ENCODE measurements at places on chromosomes 13 and 19.

- DNase-seq: no peak
Measured at GRCh38 chr19:50555450-50556281, 12.6 kb downstream of the LRRC4B start.

- DNase-seq: no peak
Measured at GRCh38 chr19:17323300-17323963, 11.2 kb downstream of the ANO8 start.

GRCh38 chr13:30429721-30430694, 7.7 kb downstream of the UBE2L5 start:
- DNase-seq: no peak

DNA sequence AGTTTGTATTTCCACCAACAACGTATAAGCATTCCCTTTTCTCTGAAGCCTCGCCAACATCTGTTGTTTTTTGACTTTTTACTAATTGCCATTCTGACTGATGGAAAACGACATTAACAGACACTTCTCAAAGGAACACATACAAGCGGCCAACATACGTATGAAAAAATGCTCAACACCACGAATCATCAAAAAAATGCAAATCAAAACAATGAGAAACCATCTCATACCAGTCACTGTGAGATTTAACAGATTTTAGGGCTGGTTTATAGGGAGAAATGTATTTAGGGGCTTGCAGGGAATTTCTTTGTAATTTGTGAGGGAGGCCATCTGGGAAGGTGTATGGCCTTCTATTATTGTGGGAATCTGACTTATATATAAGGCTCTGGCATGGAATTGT, 2.8 kb upstream of the DZIP1 start:
- no peak for DNase-seq

DNA sequence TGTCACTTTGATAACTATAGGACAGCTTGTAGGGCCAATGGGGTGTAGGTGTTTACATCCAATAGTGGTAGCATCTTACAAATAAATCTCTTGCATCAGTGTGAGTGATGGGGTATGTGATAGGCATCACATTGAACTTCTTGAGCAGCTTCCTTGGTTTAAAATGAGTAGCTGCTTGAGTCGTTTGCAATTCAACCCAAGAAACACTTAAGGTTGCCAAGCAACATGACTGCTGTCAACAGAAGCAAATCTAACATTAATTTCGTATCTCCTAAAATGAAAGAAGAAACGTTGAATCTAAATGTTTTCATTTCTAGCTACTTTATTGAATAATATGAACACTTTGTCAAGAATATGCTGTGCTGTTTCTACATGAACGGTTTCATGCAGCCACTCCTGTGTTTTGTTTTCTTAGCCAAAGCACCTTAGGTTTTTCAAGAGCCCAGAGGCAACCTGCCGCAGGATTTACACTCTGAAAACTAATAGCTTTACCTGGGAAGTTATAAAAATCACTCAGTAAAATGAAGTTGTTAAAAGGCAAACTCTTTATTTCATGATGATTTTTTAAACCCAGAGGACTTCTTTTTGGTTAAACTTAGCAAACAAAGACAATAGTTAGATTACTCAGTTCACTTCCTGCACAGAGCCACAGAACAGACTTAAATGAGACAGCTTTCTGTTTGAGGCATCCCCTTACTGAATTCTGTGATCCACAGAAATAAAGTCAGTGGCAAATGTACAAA, 305.2 kb downstream of the MTUS2 start:
- DNase-seq: no peak

DNA sequence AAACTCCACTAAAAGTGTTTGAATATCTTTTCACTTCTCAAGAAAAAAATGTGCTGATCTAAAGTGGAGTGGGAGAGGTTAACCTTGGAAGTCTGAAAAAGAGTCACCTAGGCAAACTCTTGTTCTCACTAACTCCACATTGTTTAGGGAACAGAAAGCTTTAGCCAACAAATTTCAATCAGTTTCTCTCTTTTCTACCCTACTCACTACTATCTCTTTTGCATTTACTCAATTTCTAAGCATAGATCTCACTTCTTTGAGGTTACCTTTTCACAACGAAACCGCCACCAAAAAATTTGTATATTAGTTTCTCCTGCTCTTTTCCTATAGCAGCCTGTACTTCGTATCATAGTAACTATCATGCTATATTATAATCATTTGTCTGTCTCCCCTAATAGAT, 6.3 kb downstream of the NHLRC3 start:
- DNase-seq: no peak

- DNase-seq: no peak
Measured at GRCh38 chr19:35845215-35846037, 6.9 kb downstream of the NPHS1 start.

- DNase-seq: no peak
Measured at GRCh38 chr13:110961959-110962358, 47.1 kb upstream of the ANKRD10 start.

GRCh38 chr13:51255556-51255955, 33.4 kb downstream of the FAM124A start:
- DNase-seq: no peak

GRCh38 chr13:84903391-84903790, 895.8 kb downstream of the SLITRK6 start:
- DNase-seq: no peak

DNA sequence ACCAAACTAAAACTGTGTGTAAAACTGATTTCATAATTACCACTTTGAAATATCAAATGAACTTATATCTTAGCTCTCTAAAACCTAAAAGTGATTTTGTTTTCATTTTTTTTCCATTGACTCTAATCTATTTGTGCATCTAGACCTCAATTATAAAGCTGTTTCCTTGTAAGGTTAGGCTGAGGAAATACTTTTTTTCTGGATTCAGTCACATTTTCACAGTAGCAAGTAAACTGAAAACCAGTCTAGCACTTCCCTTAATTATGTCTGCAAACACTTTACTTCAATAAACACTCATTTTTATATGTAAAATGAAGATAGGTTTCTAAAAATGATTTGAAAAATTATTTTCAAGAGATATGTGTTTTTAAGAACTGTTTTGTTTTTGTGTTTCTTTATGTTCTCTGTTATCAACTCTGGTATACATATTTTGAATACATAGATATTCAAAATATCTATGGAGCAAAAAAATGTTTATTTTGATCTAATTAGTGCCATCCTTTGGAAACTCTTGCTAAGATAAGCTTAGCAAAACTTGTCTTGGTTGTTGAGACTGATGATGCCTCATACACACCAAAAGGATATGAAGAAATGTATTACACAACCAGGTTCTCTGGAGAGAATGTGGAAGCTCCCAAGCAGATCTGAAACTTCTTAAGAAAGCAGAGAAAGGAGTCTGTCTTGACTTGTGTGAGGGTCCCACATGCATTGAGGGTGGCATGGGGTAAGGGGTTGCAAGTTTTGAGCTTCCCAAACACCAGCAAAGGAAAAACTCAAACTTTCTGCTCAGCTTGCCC, 1887.4 kb downstream of the PCDH9 start:
- no peak for DNase-seq

GRCh38 chr19:5271145-5271544, 69.5 kb downstream of the PTPRS start:
- DNase-seq: no peak

DNA sequence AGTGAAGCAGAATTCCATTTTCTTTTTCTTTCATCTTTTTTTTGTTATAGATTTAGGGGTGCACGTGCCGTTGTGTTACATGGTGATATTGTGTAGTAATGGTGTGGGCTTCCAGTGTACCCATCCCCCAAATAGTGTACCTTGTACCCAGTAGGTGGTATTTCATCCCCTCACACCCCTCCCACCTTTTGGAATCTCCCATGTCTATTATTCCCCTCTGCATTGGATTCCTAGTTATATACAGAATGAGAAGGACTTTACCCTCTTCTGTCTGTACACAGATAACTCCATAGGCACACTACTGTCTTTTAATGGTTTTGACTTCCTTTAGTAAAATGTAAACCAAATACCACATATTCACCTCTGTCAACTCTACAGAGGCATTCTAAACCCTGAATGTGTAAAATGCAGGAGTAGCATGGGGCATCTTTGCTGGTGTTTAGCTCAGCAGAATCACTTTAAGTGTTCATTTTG, 28.0 kb downstream of the FRY start:
- no peak for DNase-seq

DNA sequence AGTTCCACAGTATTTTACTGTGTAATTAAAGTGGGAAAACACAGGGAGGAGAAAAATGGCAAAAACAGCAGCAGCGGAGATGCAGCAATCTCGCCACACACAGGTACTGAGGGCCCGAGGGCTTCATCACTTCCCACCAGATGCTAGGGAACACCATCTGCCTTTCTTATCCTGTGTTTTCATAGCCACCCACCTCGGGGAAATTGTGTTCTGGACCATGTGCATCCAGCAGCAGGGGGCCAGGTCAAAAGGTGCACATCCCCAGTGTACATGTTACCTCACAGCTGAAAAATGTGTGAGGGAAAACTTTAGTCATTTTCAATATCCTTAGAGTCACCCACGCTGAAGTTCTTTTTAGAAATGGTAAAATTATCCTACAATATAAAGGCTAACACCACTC, 30.2 kb downstream of the PDCD5 start:
- no peak for DNase-seq

DNA sequence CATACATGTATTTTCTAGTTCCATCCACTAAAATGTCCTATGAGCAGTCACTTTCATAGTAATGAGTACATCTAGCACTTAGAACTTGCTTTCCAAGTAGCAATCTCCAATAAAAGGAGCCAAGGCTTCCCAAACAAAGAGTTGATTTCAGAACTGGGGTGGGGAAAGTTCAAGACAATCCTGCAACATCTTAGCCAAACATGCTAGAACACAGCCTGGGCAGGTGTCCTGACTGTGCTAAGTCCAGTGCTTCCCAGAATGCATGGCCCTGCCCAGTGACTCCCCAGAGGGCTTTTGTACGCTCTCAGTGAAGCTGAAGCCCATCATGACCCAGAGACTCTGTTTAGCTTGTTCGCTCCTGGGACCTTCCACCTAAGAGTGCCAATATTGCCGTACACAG, 106.7 kb upstream of the UBAC2 start:
- DNase-seq: no peak

GRCh38 chr13:25973085-25973484, 78.7 kb downstream of the SHISA2 start:
- no peak for DNase-seq

- DNase-seq: no peak
Measured at GRCh38 chr19:10961073-10961860, 437 bp downstream of the SMARCA4 start.

DNA sequence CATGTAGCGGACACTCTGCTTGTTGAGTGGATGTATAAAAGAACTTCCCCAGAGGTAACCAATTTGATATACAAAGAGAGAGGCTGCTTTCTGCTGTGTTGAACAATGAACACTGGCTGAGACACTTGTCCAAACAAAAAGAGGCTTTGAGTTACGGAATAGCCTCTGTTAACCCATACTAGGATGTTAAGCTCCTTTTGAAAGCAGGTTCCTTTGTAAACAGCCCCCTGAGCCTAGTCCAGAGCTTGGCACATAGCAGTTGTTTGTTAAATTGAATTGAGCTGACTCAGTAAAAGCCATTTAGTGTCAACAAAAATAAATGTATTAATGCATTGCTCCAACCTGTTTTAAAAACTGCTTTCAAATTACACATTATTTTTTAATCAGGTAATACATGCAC, 200.1 kb downstream of the MZT1 start:
- no peak for DNase-seq

DNA sequence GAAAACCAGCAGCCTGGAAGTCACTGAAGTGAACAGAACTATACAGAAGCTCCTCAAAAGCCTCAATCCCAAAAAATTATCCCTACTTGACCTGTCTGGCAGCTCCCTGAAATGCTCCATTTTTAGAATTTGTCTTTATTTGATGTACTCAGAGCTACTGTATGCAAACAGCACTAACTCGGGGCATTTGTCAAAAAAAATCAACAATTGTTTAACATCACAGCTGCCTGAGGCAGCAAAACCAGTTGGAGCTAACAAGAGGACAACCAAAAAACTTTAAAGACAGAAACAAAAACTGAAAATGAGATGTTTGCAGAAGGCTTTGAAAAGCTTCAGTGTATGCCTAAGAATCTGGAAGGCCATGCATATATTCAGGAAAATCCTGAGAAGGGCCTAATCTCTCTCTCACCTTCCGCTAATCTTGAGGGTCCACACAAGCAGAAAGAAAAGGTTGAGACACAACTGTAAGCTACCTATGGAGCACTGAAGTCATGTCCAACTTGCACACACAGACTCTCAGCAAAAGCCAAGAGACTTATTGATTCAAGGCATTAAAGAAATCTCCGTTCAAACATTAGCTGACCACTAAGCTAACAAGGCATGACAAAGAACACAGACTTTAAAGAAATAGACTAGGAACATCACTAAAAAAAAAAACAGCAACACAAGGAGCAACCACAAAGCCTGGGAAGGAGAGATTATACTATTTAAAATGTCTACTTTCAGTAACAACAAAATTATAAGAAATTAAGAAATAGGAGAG, 16.1 kb downstream of the VWA8 start:
- no peak for DNase-seq

GRCh38 chr13:108176685-108177274, 38.6 kb downstream of the LIG4 start:
- DNase-seq: no peak

DNA sequence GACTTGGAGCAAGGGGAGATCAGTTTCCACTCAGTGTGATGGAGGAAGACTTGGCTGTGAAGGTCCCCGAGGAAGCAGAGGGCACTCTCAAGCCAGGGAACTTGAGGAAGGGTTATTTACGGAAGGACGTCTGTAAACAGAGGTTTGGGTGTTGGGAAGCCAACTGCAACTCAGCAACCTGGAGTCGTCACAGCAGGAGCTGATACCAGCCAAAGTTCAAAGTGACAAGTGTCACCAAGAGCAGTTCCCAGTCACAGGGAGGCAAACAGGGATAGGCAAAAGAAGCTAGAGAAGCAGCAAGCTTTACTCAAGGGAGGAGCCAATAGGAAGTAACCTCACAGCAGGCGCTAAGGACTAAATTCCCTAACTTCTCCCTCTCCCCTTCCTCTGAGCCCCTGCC, 205.5 kb downstream of the EFNB2 start:
- no peak for DNase-seq

GRCh38 chr13:100673713-100674571, 653 bp downstream of the TMTC4 start:
- DNase-seq: no peak

GRCh38 chr13:28349371-28349770, 145.6 kb downstream of the FLT1 start:
- no peak for DNase-seq

- DNase-seq: no peak
Measured at GRCh38 chr13:109628251-109628699, 158.1 kb downstream of the IRS2 start.
